Stimulated activated CD8-positive, alpha-beta memory T cell treated with anti-CD3 and anti-CD28 coated beads, Interleukin-2, amount 100 ng/mL, for 1 hour (primary cell): ENCODE measurements at places on chromosomes 12 and 14.

DNA sequence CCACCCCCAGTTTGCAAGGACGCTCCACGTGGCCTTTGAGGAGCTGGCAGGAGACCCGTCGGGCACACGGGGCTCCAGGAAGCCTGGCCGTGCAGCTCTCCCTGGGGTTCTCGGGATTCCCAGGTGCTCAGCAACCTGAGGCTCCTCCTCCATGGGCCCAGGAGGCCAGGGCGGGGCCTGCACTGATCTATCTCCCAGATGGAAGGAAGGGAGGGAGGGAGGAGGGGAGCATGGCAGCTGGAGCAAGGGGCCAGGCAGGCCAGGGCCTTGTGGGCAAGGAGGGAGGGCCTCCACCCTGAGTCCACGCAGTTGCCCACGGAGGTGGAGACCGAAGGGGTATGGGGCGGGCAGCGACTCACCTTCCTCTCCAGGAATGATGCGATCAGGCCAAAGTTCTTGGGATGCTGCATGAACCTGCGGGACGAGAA lies 127.3 kb downstream of the RFLNA start:
- no peak for DNase-seq

GRCh38 chr14:106083082-106083481 lies 556.7 kb downstream of the TMEM121 start:
- DNase-seq = no peak

GRCh38 chr12:5768581-5769196 lies 176.4 kb downstream of the ANO2 start:
- no peak for DNase-seq

GRCh38 chr12:98532687-98533304 lies 17.4 kb downstream of the TMPO start:
- no peak for DNase-seq

DNA sequence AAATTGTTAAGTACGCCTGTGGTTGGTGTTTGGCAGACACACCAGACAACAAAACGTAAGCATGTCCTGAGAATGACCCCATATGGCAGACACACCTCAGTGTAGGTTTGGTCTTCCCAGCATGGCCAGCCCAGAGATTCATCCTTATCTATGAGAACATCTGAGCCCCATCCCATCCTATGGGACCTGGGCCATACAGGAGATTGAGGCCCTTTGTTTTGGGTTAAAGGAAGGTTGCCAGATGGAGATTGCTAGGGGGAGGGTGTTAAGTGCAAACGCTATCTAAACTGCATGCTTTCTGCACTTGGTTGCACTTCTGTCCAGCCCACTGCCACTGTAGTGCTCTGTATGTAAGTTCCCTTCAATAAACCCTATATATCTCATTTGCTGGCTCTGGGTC lies 4.1 kb upstream of the PCNX4 start:
- no peak for DNase-seq

GRCh38 chr12:40158592-40159111 lies 52.8 kb upstream of the SLC2A13 start:
- no peak for DNase-seq

DNA sequence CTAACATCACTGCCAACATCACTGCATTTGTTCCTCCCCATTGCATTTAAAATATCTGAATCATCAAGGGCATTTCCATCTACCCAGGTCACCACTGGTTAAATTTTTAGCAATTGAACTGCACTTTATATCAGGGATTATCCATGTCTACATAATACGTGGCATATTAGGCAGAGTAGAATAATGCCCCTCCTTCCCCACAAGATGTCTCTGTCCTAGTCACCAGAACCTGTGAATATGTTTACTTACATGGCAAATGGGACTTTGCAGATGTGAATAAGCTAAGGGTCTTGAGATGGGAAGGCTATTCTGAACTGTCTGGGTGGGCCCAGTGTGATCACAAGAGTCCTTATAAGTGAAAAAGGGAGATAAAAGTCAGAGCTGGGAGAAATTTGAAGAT lies 181.7 kb upstream of the ARID2 start:
- no peak for DNase-seq

DNA sequence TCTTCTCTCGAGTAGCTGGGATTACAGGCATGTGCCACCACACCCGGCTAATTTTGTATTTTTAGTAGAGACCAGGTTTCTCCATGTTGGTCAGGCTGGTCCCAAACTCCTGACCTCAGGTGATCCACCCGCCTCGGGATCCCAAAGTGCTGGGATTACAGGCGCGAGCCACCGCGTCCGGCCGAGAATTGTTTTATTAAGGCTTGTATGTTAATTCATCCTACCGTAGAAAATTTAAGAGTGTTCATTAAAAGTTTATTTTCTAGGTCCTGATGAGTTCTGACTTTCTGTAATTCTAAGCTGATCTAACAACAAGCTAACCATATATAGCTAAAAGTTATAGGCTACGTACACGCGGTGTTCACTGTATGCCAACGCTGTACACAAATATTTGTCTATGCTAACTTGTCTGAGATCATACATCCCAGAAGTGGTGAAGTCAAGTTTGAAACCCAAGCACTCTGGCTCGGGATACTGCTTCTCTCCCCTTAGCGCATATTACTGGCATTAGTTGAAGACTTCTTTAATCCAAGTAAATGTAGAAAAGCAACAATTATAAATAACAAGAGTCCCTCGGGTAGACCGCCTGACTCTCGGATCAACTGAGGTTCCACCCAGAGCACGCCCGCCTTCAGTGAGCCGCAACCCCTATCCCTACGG lies 570 bp upstream of the MRPS35 start:
- DNase-seq = no peak

GRCh38 chr12:82874945-82875344 lies 188.2 kb downstream of the TMTC2 start:
- DNase-seq = no peak

DNA sequence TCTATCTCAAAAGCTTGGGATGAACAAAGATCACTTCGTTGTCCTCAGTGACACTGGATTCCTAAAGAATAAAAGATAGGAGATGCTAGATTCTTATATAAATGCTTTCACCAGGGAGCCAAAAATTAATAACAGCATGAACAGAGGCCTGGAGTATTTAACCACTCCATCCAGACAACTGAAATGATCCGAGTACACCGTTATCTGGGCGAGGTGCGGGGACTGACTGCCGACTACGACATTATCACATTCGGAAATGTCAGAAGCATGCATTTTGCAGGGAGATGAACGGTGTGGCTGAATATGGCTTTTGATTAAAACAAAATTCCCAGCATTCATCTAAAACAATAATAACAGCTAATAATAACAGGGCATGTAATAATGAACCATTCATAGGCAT lies 56.6 kb downstream of the TRPV4 start:
- DNase-seq = no peak

DNA sequence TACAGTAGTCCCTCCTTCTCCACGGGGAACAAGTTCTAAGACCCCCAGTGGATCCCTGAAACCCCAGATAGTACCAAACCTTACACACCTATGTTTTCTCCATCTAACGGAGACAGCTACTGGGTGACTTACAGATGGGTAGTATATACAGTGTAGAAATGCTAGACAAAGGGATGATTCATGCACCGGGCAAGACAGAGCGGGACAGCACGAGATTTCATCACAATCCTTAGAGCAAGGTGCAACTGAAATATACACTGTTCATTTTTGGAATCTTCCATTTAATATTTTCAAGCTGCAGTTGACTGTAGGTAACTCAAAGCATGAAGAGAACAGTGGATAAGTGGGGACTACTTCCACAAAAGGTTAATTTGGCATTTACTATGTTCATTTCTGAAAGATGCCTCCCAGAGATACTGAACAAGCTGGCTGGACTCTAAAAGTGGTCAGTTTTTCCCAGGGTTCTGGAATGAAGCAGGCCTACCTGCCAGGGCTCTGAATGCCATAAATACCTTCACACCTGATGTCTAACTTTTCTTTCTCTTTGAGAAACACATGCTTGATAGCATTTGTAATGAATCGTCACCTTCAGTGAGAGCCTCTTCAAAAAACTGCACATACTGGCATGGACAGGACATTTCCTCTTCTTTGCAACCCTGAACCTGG lies 127.7 kb upstream of the FOXN3 start:
- DNase-seq = no peak

DNA sequence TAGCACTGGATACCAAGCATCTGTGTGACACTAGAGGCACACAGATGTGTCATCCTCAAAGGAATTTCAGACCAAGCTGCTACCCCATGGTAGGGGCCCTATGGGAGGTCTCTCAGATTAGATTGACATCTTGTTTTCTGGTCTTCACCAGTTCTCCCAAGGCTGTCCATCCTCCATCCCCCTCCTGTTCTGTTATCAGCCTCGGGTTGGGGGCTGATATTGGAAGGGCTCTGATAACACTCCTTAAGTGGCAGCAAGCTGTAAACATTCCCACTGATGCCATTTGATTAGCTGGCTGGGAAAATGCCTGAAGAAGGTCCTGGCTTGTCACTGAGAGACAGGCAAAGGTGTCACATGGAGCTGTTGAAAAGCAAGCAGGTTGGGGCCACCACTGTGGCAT lies 185.9 kb upstream of the RBM19 start:
- DNase-seq = no peak

GRCh38 chr12:124884587-124885438 lies 21.1 kb upstream of the SCARB1 start:
- DNase-seq = no peak

DNA sequence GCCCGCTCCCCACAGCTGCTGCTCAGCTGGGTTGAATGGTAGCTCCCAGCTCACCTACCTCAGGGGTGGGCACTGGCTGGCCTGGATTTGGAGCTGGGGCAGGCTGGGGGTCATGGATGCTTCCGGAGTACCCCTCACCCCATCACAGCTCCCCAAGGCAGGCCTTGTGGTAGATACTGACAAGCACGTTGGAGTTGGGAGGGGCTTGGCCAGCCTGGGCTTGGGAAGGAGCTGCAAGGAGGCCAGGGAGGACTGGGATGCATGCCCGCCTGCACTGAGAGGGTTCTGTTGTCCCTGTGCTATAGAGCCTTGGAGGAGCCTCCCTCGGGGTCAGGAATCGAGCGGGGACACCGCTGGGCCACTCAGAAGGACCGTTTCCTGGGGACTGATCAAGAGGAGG lies 14.2 kb downstream of the TMEM63C start:
- no peak for DNase-seq

GRCh38 chr12:12642916-12643315 lies 31.2 kb downstream of the CREBL2 start:
- no peak for DNase-seq

GRCh38 chr14:70121521-70121920 lies 67.2 kb downstream of the SLC8A3 start:
- no peak for DNase-seq

GRCh38 chr12:18165889-18166288 lies 75.9 kb upstream of the RERGL start:
- DNase-seq = no peak

DNA sequence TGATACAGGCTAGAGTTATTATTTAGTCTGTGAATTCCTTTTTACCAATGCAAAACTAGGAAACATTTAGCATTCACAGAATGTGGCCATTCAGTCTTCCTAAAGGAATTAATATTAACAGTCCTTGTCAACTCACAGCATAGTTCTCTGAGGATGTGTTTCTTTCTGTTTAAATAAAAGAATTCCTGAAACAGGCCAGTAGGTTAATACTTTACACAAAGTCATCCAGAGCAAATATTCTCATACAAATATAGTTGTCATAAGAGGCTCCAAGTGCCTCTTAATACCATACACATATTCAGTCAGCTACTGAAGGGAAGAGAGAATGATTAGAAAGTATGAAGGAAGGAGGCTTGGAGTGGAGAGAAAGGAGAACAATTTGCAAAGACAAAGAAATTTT lies 120.1 kb downstream of the LMNTD1 start:
- no peak for DNase-seq

GRCh38 chr14:96105089-96105925 lies 66.1 kb downstream of the C14orf132 start:
- no peak for DNase-seq

DNA sequence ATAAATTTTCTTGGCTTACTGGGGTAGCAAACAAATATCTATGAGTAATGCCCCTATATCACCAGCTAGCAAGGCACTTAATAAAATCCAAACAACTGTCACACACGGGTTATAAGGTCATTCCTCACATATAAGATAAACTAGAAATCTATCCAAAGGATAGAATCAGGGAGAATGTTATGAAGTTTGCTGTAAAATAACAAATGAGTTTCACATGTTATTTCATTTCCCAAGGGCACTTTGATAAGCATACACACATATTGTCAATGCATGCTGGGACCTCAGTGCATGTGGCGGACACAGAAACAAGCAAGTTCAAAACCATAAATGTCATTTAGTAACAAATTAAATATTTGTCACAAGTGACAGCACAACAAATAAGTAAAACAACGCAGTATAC lies 429.4 kb downstream of the GXYLT1 start:
- no peak for DNase-seq

GRCh38 chr12:67042697-67043131 lies 226.4 kb upstream of the CAND1 start:
- DNase-seq = no peak

- DNase-seq = no peak
Measured at GRCh38 chr12:57401165-57401564, 29.7 kb downstream of the R3HDM2 start.

GRCh38 chr14:63045612-63046320 lies 508 bp upstream of the KCNH5 start:
- DNase-seq = no peak

GRCh38 chr12:48750215-48750614 lies 33.7 kb upstream of the CCNT1 start:
- no peak for DNase-seq

DNA sequence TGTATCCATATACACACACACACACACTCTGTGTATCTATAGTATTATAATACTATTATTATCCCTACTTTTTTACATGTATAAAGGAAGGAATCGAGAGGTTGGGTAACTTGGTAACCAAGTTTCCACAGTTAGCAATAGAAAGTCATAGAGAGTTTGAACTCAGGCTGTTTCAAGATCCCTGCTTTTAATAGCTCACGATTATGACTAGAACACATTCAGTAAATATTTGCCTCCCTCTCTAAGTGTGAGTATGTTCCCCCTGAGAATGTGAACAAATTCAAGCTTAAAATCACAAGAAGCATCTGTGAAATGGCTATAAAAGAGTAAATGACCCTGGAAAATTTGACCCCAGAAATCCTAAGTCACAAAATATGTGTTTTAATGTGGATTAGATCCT lies 11.0 kb upstream of the REP15 start:
- no peak for DNase-seq

- DNase-seq = no peak
Measured at GRCh38 chr14:101352567-101352966, 208.7 kb upstream of the DIO3 start.

DNA sequence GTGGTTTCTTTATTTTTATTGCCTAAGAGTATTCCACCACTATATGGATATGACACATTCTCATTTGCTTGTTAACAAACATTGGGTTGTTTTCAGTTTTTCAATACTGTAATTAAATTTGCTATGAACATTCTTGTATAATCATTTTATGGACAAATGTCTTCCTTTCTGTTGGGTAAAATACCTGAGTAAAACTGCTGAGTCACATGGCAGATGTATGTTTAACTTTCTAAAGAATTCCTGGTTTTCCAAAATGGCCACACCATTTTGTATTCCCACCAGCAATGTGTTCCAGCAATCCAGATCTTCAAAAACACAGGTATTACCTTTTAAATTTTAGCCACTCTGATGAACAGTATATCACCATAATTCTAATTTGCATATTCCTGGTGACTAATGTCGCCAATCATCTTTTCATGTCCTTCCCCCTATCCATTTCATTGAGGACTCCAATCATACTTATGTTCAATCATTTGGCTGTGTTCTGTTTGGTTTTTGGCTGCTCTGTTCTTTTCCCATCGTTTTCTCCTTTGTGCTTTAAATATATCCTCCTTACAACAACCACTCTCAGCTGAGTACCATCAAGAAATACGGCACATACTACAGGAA lies 36.0 kb downstream of the CDK17 start:
- no peak for DNase-seq

- DNase-seq = no peak
Measured at GRCh38 chr12:40044396-40044795, 61.5 kb downstream of the SLC2A13 start.
